ENCODE measurements at places on chromosomes 6 and 20. TPM values are rescaled to one million over a fixed set of nuclear protein-coding genes. Genes with fewer than 3 reads are reported as not detected.

FAM184A gene
- under 0.01 TPM for total RNA-seq

HUS1B gene
- not detected for total RNA-seq

MTFR2 gene
- total RNA-seq: 6.0 TPM

CLPSL2 gene
- total RNA-seq: not detected

SIM1 gene
- not detected for total RNA-seq
